ENCODE measurements at places on chromosomes 1 and 21.

GRCh38 chr21:43331962-43332828 lies 94.7 kb downstream of the SIK1 start:
- no peak for DNase-seq
- H3K4me3 ChIP-seq, result no peak overlapping the region
- no peak overlapping the region for H3K27ac ChIP-seq
- no peaks in the 10 kb centered on the region for H3K36me3 ChIP-seq
- no peaks in the 10 kb centered on the region for H3K27me3 ChIP-seq

- no peaks in the 10 kb centered on the region for H3K4me1 ChIP-seq
- H3K27me3 ChIP-seq, result no peaks in the 10 kb centered on the region
- no peak overlapping the region for H3K27ac ChIP-seq
- peaks cover 80% of the 10 kb centered on the region for H3K36me3 ChIP-seq
Observed at GRCh38 chr1:161791904-161792655, 26.0 kb downstream of the ATF6 start.

GRCh38 chr1:189323091-189323490 lies 1154.6 kb downstream of the BRINP3 start:
- DNase-seq, result no peak
- no peaks in the 10 kb centered on the region for H3K27me3 ChIP-seq
- no peak overlapping the region for H3K27ac ChIP-seq
- no peak overlapping the region for H3K4me3 ChIP-seq
- H3K4me1 ChIP-seq, result no peaks in the 10 kb centered on the region
- H3K36me3 ChIP-seq, result no peaks in the 10 kb centered on the region

DNA sequence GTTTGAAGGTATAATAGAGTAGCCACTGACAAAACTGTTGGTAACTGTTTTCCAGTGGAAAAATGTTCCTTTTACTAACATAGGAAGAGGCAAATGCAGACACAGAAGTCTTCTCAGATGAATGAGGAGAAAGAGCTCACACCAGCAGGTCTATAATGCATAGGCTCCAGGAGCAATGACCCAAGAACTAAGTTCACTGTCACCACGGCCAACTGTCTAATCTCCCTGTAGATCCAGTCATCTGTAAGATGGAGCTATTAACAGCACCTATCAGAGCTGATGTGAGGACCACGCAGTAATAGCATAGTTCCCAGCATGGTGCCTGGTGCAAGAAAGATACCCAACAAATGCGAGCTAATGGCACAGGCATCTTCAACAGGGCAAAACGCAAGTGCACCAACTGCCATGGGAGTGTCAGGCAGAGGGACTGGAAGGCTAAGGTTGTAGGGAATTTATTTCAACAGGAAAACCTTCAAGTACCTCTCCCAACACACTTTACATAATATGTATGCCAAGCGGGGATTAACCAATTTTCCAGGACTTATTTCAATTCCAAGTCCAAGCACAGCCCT lies 12.9 kb downstream of the GNB1 start:
- no peak overlapping the region for H3K27ac ChIP-seq
- peaks cover 99% of the 10 kb centered on the region for H3K4me1 ChIP-seq
- peaks cover 4% of the 10 kb centered on the region for H3K36me3 ChIP-seq
- H3K27me3 ChIP-seq, result no peaks in the 10 kb centered on the region

DNA sequence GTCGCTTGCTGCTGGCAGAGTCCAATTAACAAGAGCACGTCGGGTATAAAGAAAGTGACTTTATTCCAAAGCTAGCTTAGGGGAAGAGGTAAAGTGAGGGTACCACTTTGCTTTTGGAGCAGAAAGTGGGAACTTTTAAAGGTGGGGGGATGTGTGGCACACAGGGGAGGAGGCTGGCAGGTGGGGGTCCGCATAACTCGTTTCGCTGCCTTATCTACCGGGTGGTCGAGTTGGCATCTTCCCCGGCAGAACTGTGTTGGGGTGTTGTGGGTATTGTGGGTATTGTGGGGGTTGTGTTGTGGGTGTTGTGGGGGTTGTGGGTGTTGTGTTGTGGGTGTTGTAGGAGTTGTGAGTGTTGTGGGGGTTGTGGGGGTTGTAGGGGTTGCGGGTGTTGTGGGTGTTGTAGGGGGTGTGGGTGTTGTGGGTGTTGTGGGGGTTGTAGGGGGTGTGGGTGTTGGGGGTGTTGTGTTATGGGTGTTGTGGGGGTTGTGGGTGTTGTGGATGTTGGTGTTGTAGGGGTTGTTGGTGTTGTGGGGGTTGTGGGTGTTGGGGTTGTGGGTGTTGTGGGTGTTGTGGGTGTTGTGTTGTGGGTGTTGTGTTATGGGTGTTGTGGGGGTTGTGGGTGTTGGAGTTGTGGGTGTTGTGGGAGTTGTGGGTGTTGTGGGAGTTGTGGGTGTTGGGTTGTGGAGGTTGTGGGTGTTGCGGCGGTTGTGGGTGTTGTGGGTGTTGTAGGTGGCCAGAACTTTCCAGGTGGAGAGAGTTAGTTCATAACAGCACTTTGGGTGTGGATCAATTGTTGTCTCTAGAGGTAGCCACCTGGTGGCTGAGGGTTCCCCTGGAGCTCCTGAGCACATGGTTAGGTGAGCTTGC lies 52.7 kb downstream of the AGPAT3 start:
- H3K27me3 ChIP-seq, result no peaks in the 10 kb centered on the region
- H3K27ac ChIP-seq, result no peak overlapping the region
- peak overlapping the region; percentile 54 for H3K4me3 ChIP-seq
- no peaks in the 10 kb centered on the region for H3K36me3 ChIP-seq
- DNase-seq, result no peak
- H3K4me1 ChIP-seq, result peaks cover 89% of the 10 kb centered on the region

DNA sequence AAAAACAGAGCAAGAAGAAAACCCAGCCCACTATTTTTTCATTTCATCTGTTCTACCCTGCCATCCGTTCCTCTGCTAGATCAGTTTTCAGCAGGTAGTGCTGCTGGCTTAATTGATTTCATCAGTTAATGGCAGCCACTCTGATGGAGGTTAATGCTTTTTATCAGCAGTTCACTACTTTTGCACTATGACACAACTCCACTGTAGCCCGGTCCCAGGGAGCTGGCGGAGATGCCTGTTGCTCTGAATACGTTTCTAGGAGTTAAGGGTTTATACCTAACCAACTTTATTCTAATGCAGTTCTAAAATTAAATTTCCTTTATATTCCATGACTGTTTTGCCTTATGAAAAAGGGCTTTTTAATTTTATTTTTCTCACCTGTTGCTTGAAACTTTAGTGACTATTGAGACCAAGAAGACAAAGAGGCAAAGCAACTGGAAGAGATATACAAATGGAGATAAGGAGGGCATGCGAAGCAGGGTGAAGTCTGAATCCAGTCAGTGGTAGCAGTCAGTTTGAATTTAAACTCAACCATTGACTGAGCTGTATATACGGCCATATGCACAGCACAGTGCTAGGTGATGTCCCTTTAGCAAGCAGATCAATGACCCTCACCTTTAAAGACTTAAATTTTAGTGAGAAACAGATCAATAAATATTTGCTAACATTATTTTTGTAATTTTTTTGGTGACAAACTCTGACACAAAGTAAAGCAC lies 477.9 kb downstream of the LMO4 start:
- H3K36me3 ChIP-seq, result no peaks in the 10 kb centered on the region
- no peaks in the 10 kb centered on the region for H3K4me1 ChIP-seq
- no peak overlapping the region for H3K27ac ChIP-seq
- H3K27me3 ChIP-seq, result no peaks in the 10 kb centered on the region
- DNase-seq, result no peak

GRCh38 chr1:23551849-23552248 lies 7.5 kb downstream of the ID3 start:
- H3K27ac ChIP-seq, result peak overlapping the region; percentile 96
- no peak for DNase-seq
- no peaks in the 10 kb centered on the region for H3K27me3 ChIP-seq
- H3K4me3 ChIP-seq, result no peak overlapping the region
- H3K36me3 ChIP-seq, result peaks cover 3% of the 10 kb centered on the region
